ENCODE measurements at places on chromosomes 5 and 9. TPM values are rescaled to one million over a fixed set of nuclear protein-coding genes. Genes with fewer than 3 reads are reported as not detected.

GRCh38 chr9:127968700-127969383 is 11.9 kb downstream of the EEIG1 start:
- H3K27ac ChIP-seq: peak overlapping the region; percentile 57
- H3K4me1 ChIP-seq: peaks cover 39% of the 10 kb centered on the region
- H3K36me3 ChIP-seq: no peaks in the 10 kb centered on the region

Gene KCNV2
- not detected for total RNA-seq

GRCh38 chr9:137865581-137866145 is 11.9 kb upstream of the CACNA1B start:
- H3K27me3 ChIP-seq: no peaks in the 10 kb centered on the region
- no peak overlapping the region for H3K4me3 ChIP-seq
- no peak overlapping the region for H3K27ac ChIP-seq
- H3K4me1 ChIP-seq: peaks cover 15% of the 10 kb centered on the region
- H3K36me3 ChIP-seq: no peaks in the 10 kb centered on the region

Gene INSL6
- not detected for total RNA-seq

DNA sequence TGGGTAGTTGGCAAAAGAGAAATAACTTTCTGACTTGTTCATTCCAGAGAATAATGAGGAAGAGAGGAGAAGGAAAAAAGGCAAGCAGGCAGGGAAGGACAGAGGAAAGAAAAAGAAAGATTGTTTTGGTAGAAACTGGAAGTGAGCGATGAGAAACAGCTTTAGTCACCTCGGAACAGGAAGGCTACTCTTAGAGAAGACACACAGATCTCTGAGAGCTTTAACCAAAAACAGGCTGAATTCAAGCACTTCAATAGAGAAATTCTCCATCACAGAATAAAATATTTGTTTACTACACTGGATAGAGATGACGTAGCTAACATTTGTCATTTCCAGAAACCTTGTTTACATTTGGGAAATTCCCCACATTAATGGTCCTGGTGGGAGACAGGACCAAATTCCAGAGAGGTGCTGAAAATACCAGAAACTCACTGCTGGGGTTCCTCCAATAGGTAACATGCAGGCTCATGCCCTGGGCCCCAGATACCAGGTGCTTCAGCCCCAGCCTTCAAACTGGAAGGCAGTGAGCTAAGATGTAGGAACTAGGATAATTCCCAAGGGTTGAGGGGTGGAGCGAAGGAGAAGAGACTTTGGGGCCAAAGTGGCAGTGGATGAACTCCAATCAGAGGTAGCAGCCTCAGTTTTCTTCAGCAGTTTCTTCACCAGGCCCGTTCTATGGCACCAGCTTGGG is 227.7 kb upstream of the GRAMD2B start:
- no peak overlapping the region for H3K4me3 ChIP-seq
- no peaks in the 10 kb centered on the region for H3K27me3 ChIP-seq
- H3K27ac ChIP-seq: no peak overlapping the region
- DNase-seq: no peak

DNA sequence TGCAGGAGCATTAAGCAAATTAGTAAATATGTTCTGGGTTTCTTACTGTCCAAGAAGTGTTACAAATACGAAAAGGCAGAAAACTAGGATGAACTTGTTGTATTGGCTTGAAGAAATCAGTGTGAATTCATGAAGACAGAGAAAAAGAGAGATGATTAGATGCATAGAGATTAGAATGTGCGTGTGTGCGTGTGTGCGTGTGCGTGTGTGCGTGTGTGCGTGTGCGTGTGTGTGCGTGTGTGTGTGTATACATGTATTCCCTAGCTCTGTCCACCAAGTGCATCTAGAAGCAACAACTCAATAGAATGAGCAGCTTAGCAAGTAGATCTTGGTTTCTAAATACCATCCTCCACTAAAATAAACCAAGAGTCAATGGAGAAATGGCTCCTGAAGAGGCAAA is 41.5 kb downstream of the SMIM23 start:
- DNase-seq: no peak
- H3K27me3 ChIP-seq: no peaks in the 10 kb centered on the region
- no peak overlapping the region for H3K27ac ChIP-seq
- H3K36me3 ChIP-seq: no peaks in the 10 kb centered on the region

DNA sequence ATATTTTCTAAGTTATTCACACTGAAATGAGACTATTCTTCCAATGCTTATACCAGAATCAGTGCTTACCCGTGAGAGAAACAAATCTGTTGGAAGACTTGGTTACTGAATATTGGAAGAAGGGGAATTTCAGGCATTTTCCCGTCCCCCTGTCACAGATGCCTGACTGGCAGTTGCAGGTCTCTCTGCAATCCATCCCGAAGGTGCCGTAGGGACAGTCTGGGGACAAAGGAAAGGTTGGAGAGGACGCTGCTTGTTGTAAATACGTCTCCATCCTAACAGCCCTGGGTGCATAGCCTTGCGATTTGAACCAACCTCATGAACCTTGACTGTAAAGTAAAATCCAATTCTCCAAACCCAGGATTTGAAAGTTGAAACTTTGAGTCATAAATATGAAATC is 3.5 kb downstream of the ESM1 start:
- H3K36me3 ChIP-seq: no peaks in the 10 kb centered on the region
- H3K27me3 ChIP-seq: no peaks in the 10 kb centered on the region
- H3K27ac ChIP-seq: no peak overlapping the region
- no peak for DNase-seq
- H3K4me1 ChIP-seq: no peaks in the 10 kb centered on the region
- H3K4me3 ChIP-seq: no peak overlapping the region

GRCh38 chr9:130593020-130593419 is 13.6 kb downstream of the FUBP3 start:
- no peaks in the 10 kb centered on the region for H3K27me3 ChIP-seq
- peaks cover 10% of the 10 kb centered on the region for H3K36me3 ChIP-seq
- DNase-seq: no peak
- no peaks in the 10 kb centered on the region for H3K4me1 ChIP-seq
- no peak overlapping the region for H3K4me3 ChIP-seq
